A549 treated with ZK216348 at 1 μM for 4 hours (cell line): ENCODE measurements at places on chromosomes 1 and 21. TPM values are rescaled to one million over a fixed set of nuclear protein-coding genes. Genes with fewer than 3 reads are reported as not detected.

Gene LRRC53
- not detected in 5 replicates for total RNA-seq

Gene WNT3A
- total RNA-seq = 0.08 TPM in 1 of 5 replicates, not detected in the others

Gene C1orf141
- not detected in 5 replicates for total RNA-seq

Gene CD5L
- not detected in 5 replicates for total RNA-seq

Gene SCP2
- 45.9 to 85.5 TPM (median 49.9 TPM) in 5 replicates for total RNA-seq

Gene UBXN10
- not detected in 5 replicates for total RNA-seq

Gene DRAXIN
- total RNA-seq = 0.05 to 0.13 TPM (median 0.06 TPM) in 5 replicates

Gene PYHIN1
- total RNA-seq = not detected in 5 replicates

Gene AIM2
- total RNA-seq = not detected in 5 replicates

Gene FCRL4
- total RNA-seq = not detected in 5 replicates

Gene HOOK1
- 0.17 to 0.34 TPM (median 0.21 TPM) in 5 replicates for total RNA-seq

Gene PTBP2
- total RNA-seq = 5.7 to 10.0 TPM (median 6.8 TPM) in 5 replicates

Gene PDE4B
- total RNA-seq = 8.6 to 12.6 TPM (median 10.4 TPM) in 5 replicates

Gene SFN
- 393 to 693 TPM (median 641 TPM) in 5 replicates for total RNA-seq

Gene SLC50A1
- total RNA-seq = 30.3 to 36.9 TPM (median 34.9 TPM) in 5 replicates

Gene EXTL1
- 0.05 TPM in 1 of 5 replicates, not detected in the others for total RNA-seq

Gene S100A2
- 19.1 to 29.3 TPM (median 27.2 TPM) in 5 replicates for total RNA-seq

Gene MTARC1
- 8.2 to 12.0 TPM (median 9.9 TPM) in 5 replicates for total RNA-seq

Gene DDAH1
- 4.4 to 8.5 TPM (median 8.0 TPM) in 5 replicates for total RNA-seq

Gene PAPPA2
- total RNA-seq = 0.01 TPM in 1 of 5 replicates, not detected in the others

Gene SYTL1
- total RNA-seq = 0.33 to 1.2 TPM (median 0.51 TPM) in 5 replicates

Gene VCAM1
- 0.06 TPM in 1 of 5 replicates, not detected in the others for total RNA-seq

Gene IGSF8
- 3.7 to 10.6 TPM (median 9.2 TPM) in 5 replicates for total RNA-seq

Gene NR0B2
- total RNA-seq = not detected in 5 replicates

Gene TMPRSS15
- not detected in 5 replicates for total RNA-seq

Gene ANKRD34A
- 0.11 to 0.36 TPM (median 0.20 TPM) in 5 replicates for total RNA-seq

Gene SEMA4A
- total RNA-seq = 0.26 to 0.46 TPM (median 0.42 TPM) in 5 replicates

Gene ZNF593
- total RNA-seq = 43.9 to 63.0 TPM (median 59.9 TPM) in 5 replicates

Gene NGF
- total RNA-seq = 1.6 to 2.4 TPM (median 1.8 TPM) in 5 replicates
